Suprapubic skin (tissue), 4 donors: ENCODE measurements at places on chromosomes 7 and 10.

DNA sequence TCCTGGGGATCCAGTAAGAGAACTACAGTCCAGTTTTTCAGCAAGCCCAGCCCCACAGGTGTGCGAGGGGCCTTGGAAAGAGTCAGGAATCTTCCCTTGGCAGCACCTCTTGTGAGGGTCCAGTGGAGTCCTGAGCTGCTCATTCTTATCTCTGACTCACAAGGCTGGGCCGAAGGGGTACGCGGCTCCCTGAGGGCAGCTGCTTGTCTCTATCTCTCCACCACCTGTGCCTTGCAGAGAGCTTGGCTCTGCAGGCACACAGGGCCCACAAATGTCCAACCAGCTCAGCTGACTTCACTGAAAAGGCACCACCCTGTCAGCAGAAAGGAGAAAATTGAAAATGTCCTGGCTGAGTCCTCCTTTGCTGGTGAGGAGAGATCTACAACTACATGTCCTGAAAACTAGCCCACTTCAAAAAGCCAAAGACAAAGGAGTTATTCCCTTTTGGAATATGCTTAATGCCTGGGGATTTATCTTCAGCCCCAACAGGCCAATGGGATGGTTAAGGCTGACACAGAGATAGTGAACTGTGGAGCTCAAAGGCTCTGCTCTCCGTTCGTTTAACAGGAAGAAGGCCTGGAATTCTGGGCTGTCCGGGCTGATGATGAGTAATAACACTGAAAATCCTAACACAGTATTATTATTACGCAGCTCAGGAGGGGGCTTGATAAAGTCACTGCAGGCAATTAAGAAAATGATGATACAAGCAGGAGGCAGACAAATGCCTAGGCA lies 23.4 kb downstream of the UROS start:
- DNase-seq = no peak

DNA sequence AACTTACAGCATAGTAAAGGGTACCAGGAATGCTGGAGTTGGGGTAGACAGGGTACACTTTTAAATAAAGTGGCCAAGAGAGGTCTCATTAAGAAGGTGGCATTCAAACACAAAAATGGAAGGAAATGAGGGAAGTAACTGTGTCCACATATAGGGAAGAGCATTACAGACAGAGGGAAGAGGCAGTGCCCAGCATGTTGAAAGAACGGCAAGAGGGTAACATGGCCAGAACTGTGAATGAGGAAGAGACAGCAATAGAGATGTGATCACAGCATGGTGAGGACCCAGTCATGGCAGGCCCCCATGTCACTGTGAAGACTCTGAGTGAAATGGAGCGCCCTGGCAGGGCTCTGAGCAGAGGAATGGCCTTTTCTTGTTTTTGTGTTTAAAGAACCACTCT lies 35.1 kb upstream of the ZNRF2 start:
- no peak for DNase-seq

- DNase-seq = no peak
Measured at GRCh38 chr7:18013936-18014335, 13.7 kb downstream of the PRPS1L1 start.

DNA sequence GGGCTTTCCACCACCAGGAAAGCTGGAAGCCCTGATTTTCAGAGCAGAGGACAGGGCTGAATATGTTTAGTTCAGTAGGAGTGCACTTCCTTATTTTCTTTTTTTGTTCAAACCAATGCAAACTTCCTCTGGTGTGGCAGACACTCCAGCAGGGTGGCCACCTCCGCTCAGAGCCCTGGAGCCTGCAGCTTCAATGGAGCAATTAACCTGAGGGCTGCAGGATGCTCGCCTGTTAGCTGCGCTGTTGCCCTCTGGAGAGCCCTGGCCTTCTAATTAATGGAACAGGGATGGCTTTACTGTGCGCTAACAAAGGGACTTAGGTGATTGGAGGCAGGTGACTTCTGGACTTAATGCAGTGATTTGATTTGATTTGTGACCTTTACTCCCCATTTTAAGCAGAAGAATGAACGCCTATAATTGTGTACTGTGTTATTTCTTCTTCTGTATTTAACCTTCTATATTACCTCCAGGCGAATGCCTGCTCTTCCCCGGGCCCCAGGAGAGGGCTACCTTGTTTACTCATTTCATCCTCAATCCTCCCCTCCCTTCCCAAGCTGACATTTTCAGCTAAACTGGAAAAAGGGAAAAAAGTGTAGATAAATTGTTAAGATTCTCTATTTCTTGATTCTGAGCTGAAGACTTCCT lies 123.0 kb upstream of the CTBP2 start:
- DNase-seq = no peak

GRCh38 chr7:81533426-81533825 lies 236.4 kb downstream of the HGF start:
- DNase-seq = no peak

GRCh38 chr7:44472843-44473242 lies 17.6 kb downstream of the NUDCD3 start:
- DNase-seq = no peak

- no peak for DNase-seq
Measured at GRCh38 chr7:30663414-30663813, 18.8 kb downstream of the CRHR2 start.

- no peak for DNase-seq
Measured at GRCh38 chr10:112907893-112908292, 42.2 kb upstream of the TCF7L2 start.

- DNase-seq = no peak
Measured at GRCh38 chr7:36621396-36621795, 102.9 kb downstream of the AOAH start.

- DNase-seq = no peak
Measured at GRCh38 chr7:55871932-55872485, 9.5 kb upstream of the SEPTIN14 start.

DNA sequence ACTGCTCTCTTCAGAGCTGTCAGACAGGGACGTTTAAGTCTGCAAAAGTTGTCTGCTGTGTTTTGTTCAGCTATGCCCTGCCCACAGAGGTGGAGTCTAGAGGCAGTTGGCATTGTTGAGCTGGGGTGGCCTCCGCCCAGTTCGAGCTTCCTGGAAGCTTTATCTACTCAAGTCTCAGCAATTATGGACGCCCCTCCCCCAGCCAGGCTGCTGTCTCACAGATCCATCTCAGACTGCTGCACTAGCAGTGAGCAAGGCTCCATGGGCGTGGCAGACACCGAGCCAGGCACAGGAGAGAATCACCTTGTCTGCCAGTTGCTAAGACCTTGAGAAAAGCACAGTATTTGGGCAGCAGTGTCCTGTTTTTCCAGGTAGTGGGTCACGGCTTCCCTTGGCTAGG lies 98.1 kb downstream of the SDHAF3 start:
- no peak for DNase-seq

- DNase-seq = no peak
Measured at GRCh38 chr7:2115760-2116447, 116.8 kb downstream of the MAD1L1 start.

DNA sequence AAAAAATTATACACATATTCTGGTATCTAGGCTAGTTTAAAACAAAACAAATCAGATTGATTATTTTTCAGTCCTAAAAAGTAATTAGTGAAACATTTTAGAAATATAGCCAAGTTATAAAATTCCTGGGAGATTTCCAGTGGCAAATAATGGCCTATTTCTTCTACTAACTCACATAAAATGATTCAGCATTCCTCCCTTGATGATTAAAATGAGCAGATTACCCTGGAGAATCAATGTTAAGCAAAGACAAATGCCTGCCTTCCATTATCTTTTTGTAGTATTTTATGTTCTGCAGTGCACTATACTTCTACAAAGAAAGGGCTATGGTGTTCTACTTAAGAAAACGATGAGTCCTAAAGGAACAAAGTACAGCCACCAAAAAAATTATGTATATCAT lies 53.6 kb downstream of the PARD3 start:
- no peak for DNase-seq

GRCh38 chr7:65404020-65404419 lies 30.4 kb downstream of the ZNF92 start:
- no peak for DNase-seq

- DNase-seq = no peak
Measured at GRCh38 chr7:115632636-115633035, 397.9 kb downstream of the TFEC start.

DNA sequence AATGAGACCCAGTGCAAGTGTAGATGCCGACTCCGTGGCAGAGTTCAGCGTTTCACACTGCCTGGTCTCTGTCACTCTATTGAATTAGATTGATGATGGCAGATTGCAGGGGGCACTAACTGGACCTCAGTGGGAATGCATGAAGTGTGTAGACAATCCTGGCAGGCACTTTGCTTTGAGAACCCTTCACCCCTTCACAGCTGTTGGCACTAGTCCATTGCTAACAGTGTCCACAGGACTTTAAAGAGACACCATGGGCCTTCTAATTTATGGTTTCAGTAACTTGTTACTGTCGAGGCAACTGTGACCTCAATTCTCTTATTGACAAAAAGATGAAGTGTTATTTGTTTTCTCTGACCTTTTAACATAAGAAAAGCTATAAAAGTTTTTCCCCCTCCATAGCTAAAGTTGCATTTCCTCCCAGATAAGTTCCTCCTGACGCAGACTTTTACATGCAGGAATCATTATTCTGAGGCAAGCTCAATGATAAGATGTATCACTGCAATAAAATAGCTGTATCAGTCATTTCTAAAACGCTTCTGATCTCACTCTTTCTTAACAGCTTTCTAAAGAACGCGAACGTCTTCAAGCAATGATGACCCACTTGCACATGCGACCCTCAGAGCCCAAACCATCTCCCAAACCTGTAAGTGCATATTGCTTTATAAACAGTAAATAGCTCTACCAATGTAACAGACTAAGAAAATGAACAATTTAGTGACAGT lies 238.9 kb downstream of the FOXP2 start:
- no peak for DNase-seq

GRCh38 chr10:129193148-129193547 lies 273.9 kb upstream of the MGMT start:
- no peak for DNase-seq

GRCh38 chr10:34607894-34608293 lies 207.2 kb downstream of the PARD3 start:
- no peak for DNase-seq

DNA sequence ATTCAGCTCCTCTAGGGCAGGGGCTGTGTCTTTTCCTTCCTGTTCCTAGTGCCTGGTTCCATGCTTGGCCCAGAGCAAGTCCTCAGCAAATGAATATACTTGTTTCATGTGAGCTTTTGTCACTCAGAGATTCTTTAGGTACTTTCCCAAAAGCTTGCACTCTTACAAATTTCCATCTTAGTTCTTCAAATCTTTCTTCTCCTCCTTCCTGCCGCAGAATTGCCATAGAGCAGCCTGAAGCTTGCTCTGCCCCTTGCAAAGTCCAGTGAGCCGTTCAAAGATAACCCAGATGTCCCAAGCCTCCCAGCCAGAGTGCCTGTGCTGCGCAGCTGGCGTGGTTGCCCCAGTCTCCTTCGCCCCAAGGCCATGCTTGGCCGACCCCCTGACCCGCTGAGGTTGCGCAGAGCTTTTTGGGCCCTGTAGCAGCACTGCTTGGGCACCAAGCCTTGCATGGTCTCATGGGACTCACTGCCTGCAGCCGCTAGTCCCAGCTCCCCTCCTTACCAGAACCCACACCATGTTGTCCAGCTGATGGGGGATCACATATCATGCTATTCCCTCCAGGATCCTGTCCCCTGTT lies 20.7 kb downstream of the CHST3 start:
- no peak for DNase-seq

GRCh38 chr7:47764746-47765145 lies 182.8 kb upstream of the TNS3 start:
- no peak for DNase-seq

DNA sequence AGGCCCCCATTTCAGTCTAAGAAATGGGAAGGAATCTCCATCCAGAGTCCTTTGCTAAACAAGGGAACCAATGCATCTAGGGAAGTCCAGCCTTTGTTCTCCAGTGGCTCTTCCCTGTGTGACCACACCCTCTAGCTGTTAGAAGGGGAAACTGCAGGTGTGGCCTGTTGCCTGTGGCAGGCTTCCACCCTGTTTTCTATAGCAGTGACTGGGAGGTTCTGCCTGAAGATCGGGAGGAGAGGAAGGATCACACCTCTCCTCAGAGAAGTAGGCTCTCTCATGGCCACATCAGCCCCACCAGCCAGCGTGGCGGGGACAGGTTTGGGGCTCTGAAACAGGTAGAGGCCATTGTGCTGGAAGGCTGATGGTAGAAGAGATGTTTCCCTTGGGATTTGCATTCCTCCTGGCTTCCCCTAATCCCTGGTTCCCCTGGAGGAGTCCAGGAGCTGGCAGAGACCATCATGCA lies 47.7 kb upstream of the TRIM8 start:
- DNase-seq = no peak

DNA sequence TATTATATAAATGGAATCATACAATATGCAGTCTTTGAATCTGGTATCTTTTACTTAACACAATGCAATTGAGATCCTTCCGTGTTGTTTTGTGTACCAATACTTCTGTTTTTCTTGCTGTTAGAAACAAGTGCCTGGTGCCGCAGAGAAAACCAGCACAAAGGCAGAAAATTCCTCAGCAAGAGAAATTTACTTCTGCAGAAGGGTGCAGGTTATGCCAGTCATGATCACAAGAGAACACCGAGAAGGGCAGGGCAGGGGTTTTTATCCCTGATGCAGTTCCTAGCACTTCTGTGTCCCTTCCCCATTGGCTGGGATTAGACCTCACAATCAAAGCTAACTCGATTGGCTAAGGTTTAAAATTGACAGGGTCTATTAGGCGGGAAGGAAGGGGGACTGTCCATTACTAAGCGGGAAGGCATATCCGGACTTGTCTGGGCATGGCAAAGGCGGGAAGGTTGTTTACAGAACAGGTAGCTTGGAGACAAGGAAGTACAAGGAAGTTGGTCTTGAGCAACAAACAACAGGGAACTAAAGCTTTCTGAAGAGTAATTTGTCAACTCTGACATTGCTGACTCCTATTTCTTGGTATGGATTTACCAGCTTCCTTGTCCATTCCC lies 2.4 kb upstream of the ZNF33B start:
- no peak for DNase-seq

- no peak for DNase-seq
Measured at GRCh38 chr10:124569623-124570470, 108.2 kb downstream of the LHPP start.

GRCh38 chr10:118115701-118116100 lies 69.0 kb upstream of the RAB11FIP2 start:
- no peak for DNase-seq

DNA sequence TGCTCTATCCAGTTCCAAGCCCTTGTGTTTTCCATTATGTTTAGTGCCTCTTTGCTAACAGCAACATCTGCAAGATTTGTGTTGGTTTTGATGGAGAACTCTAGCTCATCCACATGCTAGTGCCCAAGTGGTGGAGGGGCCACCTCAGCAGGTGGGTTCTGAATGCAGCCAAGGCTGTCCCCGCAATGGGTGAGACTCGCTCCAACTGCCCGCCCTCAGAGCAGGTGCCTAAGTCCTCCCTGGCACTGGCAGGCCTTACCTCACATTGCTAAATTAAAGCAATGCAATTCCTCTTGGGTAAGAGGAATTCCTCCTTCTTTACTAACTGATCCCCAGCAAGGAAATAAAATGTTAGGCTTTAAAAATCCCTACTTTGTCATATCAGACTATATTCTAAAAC lies 146.8 kb downstream of the ADCY1 start:
- no peak for DNase-seq

DNA sequence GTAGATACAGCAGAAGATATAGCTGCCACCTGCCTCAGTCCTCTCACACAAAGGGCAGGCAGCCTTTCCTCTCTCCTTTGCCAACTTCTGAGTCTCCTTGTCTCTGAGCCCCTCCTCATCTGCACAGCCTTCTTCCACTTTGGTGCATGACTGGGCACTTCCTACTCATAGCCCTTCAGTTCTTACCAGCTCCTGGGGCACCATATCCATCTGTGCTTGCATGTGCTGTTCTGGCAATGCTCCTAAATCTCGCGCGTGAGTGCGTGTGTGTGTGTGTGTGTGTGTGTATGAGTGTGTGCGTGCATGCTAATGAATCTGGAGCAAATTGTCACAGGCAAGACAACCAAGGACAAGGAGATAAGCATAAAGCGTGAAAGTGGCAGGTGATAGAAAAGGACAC lies 1271.6 kb upstream of the SORCS1 start:
- DNase-seq = no peak
